ENCODE measurements at places on chromosomes 4 and X.

- no peak for DNase-seq
Observed at GRCh38 chr4:14848229-14848628, 154.1 kb upstream of the CPEB2 start.

GRCh38 chrX:116204932-116205331 is 34.4 kb downstream of the AGTR2 start:
- DNase-seq, result no peak

- no peak for DNase-seq
Observed at GRCh38 chr4:42268824-42269223, 116.4 kb upstream of the BEND4 start.

- DNase-seq, result no peak
Observed at GRCh38 chr4:7649741-7650531, 215.2 kb upstream of the PSAPL1 start.

DNA sequence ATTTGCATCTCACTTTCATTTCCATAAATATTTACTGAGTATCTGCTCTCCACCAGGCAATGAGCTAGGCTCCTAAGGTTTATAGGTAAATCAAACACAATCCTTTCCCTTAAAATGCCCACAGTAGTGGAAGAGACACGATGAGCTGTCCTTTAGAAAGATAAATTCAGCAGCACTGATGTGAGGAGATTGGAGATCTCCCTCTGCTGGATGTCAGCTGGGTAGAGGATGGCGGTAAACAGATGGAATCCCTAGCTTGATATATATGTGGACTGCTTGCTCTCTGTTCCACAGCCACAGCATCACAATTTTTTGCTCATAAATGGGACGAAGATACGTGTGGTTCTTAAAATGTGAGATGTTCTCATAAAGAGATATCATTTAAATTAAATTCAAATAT is 216.4 kb upstream of the RASGEF1B start:
- DNase-seq, result no peak

GRCh38 chrX:56000174-56000573 is 232.0 kb upstream of the KLF8 start:
- no peak for DNase-seq

GRCh38 chr4:7820031-7820818 is 119.4 kb downstream of the AFAP1 start:
- no peak for DNase-seq

GRCh38 chr4:121822796-121823504 is 733 bp downstream of the CCNA2 start:
- DNase-seq, result no peak

DNA sequence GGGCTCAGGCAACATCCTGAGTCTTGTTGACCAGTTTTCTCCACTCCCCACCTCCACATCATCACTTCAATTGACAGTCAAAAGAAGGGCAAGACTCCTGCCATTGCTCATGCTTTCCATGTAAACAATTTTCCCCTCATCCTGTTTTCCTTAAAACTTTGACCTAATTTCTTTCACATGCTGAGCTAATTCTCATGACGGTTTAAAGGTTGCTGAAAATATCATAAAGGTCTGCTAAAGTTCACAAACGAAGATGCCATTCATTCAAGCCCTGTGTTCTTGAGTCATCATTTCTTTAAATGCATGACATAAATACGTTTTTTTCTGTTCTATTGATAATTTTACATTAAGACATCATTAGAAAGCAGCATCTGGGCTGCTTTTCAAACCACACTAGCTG is 353.9 kb downstream of the NKX6-1 start:
- DNase-seq, result no peak

- no peak for DNase-seq
Observed at GRCh38 chr4:2172627-2173231, 69.2 kb downstream of the HAUS3 start.

GRCh38 chr4:157096439-157096838 is 20.5 kb downstream of the GLRB start:
- no peak for DNase-seq

- DNase-seq, result no peak
Observed at GRCh38 chr4:148847544-148848255, 405.5 kb upstream of the NR3C2 start.

DNA sequence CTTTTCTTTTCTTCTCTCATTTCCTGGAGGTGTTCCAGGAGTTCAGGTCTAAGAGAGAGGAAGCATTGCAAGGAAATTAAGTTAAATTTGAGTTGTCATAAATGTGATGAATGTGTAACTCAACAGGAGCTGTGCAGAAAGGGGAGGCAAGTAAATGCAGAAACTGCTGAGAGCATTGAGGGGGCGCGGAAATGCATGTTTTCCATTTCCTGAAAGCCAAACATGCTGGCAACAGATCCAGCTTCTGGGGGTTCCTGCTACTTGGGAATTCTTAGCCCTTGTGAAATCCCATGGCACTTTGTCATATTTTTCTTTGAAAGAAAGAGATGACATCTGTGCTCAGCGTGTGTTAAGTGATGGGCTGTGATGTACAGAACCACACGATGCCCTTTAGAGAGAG is 33.8 kb upstream of the NAP1L5 start:
- DNase-seq, result no peak

DNA sequence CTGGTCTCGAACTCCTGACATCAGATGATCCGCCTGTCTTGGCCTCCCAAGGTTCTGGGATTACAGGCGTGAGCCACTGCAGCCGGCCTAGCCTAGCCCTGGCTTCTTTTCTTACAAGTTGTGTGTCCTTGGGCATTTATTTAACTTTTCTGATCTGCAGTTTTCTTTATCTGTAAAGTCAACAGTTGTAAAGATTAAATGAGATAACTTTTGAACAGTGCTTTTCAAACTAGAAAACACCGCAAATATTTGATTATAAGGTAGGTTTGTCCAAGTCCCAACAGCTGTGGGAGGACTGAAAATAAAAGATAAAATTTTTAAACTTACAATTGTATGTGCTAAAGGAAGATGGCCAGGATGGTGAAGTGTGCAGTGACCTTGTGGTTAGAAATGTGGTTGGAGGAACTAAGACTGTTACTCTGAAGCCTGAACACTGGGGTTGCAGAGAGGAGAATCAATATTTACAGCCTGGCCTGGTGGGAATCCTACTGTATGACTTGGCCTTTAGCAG is 44.8 kb downstream of the GSX2 start:
- DNase-seq, result no peak

- no peak for DNase-seq
Observed at GRCh38 chrX:19866626-19867410, 20.6 kb downstream of the SH3KBP1 start.

- no peak for DNase-seq
Observed at GRCh38 chr4:19508442-19508841, 743.3 kb upstream of the SLIT2 start.

DNA sequence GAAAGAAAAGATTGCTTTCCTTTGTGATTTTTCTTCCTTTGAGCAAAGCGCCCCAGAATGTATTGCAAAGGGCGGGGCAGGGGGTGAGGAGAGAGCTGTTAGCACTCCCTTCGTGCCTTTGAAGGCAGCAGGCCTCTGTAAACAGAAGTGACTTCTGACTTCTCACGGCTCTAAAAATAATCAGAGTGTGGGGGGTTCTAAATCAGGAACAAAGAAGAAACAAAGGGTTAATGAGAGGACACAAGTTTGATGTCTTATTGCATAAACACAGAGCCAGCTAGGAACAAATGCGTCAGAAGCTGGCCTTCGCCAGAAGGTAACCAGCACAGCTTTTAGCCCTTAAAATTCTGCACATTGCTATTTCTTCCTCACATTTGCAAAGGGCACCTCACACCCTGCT is 626.2 kb downstream of the MID1IP1 start:
- no peak for DNase-seq

DNA sequence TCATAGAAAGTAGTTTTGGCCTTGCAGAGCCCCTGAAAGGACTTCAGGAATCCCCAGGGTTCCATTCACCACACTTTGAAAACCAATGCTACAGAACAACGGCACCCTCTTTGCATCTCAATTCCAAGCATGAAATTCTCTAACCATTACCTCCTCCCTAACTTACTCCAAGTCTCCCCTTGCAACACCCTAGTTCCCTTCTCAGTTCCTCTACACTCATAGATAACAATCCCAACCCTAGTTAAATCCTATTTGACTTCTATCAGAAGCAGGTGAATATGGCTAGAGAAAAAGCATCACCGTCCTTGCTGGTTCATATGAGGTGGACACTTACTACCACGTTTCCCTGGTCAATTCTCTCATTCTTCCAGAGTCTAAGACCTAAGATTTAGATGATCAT is 2.4 kb downstream of the RCHY1 start:
- no peak for DNase-seq

DNA sequence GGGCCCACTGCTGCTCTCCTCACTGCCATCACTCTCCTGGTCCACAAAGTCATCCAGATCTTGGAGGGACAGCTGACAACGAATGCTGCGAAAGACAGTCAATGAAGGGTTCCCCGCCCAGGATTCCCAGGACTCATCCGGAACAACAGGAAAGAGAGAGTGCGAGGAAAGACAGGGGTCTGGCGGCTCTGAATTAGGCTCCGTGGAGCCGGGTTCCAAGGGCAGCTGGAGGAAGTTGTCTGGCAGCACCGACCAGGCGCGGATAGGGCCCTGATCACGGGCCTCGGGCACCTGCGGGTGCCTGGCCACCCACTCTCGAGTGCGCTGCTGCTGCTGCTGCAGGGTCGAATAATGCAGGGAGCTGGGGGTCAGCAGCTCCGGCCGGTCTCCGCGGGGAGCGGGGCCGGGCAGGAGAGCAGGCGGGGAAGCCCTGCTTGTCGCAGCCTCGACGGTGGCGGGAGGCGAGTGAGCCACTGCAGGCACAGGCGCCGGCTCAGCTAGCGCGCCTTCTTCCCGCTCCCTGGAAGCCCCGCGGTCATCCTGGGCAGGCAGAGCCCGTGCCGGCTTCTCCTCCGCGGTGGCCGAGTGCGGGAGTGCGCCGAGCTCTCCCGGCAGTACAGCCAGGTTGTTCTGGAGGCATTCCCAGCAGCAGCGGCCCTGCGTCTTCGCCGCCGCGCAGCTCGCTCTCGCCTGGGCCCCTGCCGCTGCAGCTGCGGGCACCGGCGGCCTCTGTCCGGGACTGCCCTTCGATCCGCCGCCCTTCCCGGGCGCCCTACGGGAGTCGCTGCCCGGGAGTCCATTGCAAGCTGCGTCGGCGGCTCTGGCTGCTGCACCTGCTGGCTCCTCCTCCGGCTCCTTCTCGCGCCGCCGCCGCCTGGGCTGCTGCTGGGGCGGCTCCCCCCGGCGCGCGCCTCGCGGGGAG is 1.1 kb downstream of the SOWAHB start:
- DNase-seq, result no peak

DNA sequence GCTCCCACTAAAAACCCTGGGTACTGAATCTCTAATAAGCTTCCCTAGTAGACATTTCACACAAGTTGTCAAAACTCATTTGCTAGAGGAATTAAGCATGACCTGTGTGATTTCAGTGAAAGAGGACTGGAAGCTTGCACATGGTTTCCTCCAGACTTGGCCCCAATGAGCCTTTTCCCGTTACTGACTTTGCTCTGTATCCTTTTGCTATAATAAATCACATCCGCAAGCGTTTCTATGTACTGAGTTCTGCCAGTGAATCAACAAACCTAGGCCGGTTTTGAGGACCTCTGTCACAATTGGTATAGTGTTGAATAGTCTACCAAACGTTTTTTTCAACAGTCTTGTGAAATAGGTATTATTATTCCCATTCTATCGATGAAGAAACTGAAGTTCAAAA is 8.2 kb downstream of the ATP11C start:
- DNase-seq, result no peak

GRCh38 chrX:154018518-154019060 is 1.1 kb downstream of the IRAK1 start:
- DNase-seq, result no peak
